ENCODE measurements at places on chromosomes 2 and 18.

GRCh38 chr18:12317664-12318333, 9.8 kb downstream of the TUBB6 start:
- no peak for DNase-seq

- no peak for DNase-seq
Observed at GRCh38 chr2:54635554-54636152, 87.8 kb upstream of the EML6 start.

GRCh38 chr2:226754821-226755604, 44.6 kb downstream of the IRS1 start:
- DNase-seq: no peak

GRCh38 chr18:21760321-21760720, 19.7 kb downstream of the MIB1 start:
- no peak for DNase-seq

DNA sequence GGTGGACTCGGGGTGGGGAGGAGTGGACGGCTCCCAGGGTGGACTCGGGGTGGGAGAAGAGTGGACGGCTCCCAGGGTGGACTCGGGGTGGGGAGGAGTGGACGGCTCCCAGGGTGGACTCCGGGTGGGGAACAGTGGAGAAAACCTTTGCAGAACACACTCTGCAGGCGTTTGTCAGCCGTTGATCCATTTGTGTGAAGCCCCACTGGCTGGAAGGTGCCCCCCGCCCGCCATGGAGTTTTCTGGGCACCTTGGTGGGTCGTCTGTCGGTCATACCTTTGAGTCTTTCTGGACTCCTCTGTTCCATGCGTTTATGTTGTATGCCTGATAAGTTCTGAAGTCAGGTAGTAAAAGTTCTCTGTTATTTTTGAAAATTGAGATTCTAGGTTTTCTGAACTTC, 12.5 kb downstream of the CTDP1 start:
- DNase-seq: no peak

DNA sequence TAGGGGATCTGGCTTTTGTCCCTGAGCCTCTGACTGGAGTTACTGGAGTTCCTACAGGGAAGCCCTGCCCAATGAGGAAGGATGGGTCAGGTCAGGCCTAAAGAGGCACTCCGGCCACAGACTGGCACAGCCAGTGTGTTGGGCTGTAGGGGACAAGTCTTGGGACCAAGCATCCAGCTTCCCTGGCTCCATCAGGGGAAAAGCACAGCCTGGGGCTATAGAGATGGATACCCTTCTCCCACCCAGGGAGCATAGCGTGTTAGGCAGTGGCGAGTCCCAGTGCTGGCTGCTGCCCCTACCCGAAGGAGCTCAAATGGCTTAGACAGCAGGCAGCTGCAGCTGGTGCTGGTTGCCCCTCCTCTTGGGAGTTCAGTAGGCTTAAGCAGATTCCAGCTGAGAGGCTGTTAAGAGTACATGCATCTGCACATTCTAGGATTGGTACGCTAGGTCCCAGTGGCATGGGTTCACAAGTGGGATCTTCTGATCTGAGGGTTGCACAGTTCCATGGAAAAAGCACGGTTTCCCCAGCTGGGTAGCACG, 111.4 kb downstream of the DCDC2C start:
- no peak for DNase-seq

DNA sequence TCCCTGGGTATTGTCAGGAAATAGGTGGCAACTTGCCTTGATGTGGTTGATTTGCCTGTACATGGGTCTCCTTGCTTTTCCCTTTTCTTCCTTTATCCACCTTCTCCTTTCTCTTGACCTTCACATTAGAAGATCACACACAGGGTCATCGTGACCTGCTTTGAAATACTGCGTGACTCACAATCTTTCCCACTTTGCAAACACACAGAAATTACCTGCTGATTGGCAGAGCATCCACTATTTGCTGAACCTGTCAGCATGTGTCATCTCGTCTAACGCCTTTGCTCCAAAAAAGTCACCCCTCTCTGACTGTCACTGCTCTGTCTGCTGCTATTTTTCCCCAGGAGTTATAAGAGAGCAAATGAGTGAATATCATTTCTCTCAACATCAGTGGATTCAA, 60.8 kb downstream of the MYO3B start:
- no peak for DNase-seq

DNA sequence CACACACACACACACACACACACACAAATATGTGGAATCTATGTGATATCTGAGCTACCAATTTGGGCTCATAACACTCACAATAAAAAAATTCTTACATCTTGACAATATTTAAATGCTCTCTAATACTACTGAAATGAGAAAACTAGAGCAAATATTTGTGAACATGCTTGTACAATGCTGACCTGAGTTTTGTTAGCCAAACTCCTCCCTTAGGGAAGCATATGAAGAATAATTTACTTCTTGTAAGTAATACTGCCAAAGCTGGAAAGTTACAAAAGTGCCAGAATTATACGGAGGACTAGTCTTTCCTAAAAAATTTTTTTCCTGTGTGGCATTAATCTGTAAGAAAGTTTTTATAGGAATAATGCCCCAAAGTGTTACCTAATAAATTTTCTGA, 18.5 kb downstream of the MBD2 start:
- no peak for DNase-seq

DNA sequence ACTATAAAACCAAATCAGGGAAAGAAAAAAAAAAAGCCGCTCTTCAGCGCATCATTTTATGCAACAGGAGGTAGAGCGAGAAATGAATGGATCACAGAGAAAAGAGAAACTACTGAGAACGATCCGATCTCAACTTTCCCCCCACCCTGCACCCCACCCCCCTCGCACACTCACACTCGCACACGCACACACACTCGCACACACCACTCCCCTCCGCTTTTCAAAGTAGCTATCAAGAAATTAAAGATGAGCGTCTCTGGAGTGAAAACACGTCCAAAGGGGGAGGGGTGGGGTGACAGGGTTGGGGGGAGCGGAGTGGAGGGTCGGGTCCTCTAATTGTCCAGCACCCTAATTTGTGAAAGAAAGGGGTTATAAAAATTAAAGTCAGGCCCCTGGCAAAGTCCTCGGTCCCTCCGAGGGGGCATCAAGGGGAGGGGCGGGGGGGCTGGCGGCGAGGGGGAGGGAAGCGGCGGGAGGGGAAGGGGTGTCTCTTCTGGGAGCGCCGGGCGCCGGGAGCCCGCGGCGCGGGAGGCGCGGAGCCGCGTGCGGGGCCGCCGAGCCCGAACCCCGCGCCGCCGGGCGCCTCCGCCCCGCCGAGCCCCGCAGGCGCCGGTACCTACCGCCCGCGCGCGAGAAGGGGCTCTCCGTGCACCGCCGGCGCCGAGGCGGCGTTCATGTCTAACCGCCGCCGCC, 428 bp downstream of the TCF4 start:
- DNase-seq: no peak

- no peak for DNase-seq
Observed at GRCh38 chr2:4745056-4745991, 946.9 kb upstream of the SOX11 start.

DNA sequence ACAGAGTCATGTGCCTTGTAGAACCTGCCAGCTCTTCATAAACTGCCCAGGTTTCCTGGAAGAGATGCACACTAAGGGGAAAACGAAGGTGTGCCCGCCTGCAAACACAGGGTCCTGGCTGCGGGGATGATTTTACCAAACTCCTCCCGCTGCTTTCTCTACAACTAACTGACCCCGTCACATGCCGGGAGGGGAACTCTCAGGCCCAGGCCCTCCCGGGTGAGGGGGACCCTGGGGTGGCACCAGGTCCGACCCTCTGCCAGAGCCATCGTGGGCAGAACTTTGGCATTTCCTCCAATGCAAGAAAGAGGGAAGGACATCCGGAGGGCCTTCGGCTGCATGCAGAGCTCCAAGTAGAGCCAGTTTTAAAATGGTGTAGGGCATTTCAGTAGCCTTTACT, 28.6 kb downstream of the CAPN13 start:
- DNase-seq: no peak

DNA sequence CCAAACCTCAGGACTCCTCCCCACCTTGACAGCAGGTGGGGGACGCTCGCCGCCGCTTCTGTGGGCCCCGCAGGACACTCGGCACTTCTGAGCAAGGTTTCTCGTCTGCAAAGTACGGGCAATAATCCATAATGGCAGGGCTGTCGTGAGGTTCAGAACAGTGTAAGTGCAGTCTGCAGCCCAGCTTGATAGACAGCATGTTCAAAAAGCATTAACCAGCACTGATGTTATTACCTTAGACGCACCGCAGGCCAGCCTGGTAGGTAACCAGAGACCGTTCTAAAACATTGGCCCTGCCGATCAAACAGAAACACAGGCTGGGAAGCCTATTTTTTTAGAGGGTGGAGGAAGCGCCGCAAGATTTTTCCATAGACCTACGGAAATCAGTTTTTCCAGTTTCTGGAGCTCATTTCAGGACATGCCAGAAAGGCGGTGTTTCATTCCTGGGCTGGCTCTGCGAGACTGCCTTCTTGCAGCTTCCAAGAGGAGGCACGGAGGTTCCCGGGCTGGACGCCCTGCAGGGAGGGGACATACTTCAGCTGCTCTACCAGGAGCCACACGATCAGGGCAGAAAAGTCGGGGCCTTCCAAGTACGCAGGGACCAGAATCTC, 148.7 kb downstream of the TPO start:
- no peak for DNase-seq

DNA sequence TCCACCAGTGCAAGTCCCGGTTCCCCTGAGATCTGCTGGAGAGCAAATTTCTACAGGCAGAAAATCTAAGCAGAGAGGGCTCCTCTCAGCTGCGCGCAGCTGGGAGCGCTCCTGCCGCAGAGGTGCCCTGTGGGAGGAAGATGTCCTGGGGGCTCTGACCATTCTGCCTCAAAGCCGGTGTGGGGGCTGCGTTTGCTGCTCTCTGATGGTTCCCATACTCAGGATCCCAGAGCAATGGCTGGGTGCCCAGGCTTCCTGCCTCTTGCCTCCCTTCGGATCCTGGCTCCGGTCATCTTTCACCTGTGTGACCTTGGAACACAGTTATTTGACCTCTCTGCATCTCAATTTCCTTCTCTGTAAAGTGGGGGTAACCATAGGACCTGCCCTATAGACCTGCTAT, 434.2 kb downstream of the ZNF521 start:
- DNase-seq: no peak

- DNase-seq: no peak
Observed at GRCh38 chr2:180319586-180320405, 312.7 kb upstream of the CWC22 start.

GRCh38 chr18:13265008-13265910, 46.7 kb downstream of the LDLRAD4 start:
- DNase-seq: no peak

DNA sequence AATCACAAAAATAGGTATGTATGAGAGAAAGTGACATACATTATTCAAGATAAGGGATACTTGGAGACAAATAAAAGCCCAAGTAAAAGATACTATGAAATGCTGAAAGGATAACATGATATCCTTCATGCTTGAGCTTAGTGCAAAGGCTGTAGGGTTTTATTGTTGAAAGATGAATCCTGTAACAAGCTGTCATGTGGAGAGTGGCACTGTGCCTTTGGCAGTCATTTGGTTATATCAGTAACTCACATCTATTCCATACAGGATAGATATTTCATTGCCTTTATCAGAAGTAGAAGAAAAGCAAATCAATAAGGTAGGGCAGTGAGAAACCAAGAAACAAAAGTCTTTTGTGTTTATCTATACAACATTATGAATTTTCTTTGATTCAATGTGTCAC, 211.0 kb downstream of the ZNF385B start:
- no peak for DNase-seq

GRCh38 chr2:50850290-50850969, 181.5 kb downstream of the NRXN1 start:
- no peak for DNase-seq

DNA sequence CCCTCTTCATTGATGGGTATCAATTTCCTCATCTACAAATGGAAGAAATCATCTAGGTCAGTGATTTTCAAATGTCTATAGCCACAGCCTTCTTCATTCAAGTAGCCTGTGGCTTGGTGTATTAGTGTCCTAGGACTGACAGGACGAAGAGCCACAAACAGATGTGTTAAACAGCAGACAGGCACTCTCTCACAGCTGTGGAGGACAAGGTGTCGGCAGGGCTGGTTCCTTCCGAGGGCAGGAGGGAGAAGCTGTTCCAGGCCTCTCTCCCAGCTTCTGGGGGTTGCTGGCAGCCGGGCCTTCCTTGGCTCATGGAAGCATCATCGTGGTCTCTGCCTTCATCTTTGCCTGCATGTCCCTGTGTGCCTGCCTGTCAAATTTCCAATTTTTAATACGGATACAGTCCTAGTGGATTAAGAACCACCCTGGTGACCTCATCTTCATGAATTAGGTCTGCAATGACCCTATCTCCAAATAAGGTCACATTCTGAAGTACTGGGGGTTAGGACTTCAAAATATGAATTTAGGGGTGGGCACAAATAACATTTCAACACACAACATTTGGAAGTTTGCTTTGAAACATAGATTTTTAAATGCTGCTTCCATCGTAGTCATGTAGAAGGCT, 86.5 kb downstream of the PTGR3 start:
- DNase-seq: no peak

GRCh38 chr18:3875961-3876360, 426.0 kb downstream of the TGIF1 start:
- peak; percentile 44 for DNase-seq

DNA sequence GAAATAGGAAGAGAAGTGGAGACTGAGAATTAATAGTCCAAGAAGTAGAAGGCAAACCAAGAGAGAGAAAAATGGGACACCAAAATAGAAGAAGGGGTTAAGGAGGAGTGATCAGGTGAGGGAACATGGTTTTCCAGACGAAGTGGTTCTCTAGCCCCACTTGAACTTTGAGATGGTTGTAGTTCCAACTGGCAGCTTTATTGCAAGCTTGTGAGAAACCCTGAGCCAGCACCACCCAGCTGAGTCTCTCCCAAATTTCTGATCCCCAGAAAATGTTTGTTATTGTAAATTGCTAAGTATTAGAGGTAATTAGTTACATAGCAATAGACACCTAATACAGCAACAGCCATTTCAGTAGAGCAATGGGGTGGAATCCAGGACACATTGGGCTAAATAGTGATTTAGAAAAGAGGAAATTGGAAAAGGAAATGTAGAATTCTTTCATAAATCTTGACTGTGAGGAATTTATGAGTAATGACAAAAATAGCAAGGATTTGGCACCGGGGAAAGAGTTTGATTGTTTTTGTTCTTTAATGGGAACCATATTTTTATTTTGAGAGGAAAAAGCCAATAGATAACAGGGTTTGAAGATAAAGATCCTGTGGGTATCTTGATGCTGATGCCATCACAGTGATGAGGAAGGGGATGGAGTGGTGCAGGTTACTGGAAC, 62.1 kb upstream of the XDH start:
- DNase-seq: no peak

GRCh38 chr2:120262761-120263428, 10.2 kb downstream of the RALB start:
- no peak for DNase-seq

GRCh38 chr2:237978058-237978712, 11.4 kb downstream of the UBE2F start:
- DNase-seq: no peak

Data from cerebellar nuclear complex (tissue), 1 donor.